Activated CD4-positive, alpha-beta T cell treated with anti-CD3 and anti-CD28 coated beads, Interleukin-2, amount 50 U/mL, for 1 hour (primary cell): ENCODE measurements at places on chromosomes 11 and 22.

GRCh38 chr11:110317516-110317932 is 21.1 kb upstream of the RDX start:
- no peak for DNase-seq

GRCh38 chr11:57476757-57477506 is 16.6 kb downstream of the RTN4RL2 start:
- DNase-seq, result no peak

DNA sequence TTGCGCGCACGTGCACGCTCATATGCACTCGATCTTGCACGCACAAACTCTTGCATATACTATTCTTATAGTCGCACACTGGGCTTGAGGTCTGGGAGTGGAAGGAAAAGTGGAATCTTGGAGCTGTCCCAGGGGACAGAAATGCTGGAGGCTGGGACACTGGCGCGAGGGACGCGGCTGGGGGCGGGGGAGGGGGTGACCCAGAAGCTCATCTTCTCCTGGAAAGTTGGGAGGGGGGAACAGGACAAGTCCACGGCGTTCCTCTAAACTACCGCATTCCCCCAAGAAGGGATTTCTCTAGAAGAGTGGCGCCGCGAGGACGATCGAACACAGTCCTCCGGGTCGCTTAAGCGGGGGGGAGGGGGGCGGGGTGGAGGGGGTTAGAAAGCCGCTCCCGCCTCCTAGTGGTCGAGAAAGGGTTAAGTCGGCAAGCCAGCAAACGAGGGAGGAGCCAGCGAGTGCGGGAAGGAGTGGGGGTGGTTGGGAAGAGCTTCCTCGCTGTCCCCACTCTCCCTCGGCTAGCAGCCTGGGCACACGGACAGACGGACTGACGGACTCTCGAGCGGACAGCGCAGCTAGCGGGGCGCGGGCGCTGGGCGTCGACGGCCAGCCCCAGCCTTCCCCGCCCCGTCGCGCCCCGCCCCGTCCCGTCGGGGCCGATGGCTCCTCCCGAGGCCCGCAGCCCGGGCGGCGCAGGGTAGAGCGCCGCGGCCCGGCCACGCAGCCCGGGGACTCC is at the start of gene RTN4RL2:
Gene RTN4RL2, plus strand, starts transcription at position 507 of the 736 bp plus-strand sequence. CDS start 338 bp downstream, outside the sequence.
- peak; percentile 12 for DNase-seq

DNA sequence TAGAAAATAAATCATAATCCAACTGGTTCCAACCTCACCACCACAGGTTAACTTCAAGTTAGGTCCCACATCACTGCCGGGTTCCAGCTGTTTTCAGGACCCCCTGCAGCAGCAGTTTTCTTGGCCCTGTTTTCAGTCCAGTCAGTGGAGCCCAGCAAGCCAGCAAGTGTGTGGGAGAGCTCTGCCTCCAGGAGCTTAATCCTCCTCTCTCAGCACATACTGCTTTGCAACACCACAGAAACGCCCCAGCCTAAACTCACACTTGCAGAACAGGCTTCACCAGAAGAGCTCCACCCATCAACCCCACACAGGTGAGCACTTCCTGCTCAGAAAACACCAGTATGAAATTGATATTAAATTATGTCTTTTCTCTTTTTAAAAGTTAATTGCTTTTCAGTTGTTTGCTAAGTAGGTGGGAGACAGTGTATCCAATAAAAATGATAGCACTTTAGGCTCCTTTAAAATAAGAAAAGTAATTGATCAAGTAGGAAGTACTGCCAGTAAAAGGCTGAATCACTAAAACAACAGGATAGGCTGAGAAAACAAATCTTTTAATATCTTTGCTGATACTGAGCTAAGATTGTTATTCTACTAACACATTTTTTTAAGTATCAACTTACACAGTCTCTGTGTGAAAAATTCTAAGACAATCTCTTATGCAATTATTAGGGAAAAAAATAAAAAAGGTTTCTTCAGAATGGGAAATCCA is 81.5 kb upstream of the TP53AIP1 start:
- DNase-seq, result no peak

- no peak for DNase-seq
Observed at GRCh38 chr11:121141066-121141465, 40.0 kb downstream of the TECTA start.

- no peak for DNase-seq
Observed at GRCh38 chr11:33463059-33463458, 205.9 kb downstream of the HIPK3 start.

- DNase-seq, result no peak
Observed at GRCh38 chr11:118147502-118147901, 5.1 kb downstream of the SCN4B start.

- no peak for DNase-seq
Observed at GRCh38 chr22:26542831-26543230, 30.6 kb upstream of the TFIP11 start.
